ENCODE measurements at places on chromosomes 2 and 18. TPM values are rescaled to one million over a fixed set of nuclear protein-coding genes. Genes with fewer than 3 reads are reported as not detected.

DNA sequence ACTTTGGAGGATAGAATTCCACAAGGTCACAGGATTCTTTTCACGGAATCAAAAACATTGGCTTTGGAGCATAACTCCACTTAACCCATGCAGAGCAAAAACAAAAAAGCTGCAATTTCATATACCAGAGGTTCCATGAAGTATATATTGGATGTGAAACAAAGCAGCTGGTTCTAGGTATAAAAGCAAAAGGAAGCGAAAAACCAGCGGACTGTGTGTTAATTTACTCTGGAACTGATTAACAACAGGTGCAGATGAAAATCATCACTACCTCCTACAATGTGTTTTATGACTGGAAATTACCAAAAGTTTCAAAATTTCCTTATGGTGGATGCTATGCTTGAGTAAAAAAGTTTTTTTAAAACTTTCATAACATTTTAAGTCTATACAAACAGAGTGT, 54.4 kb upstream of the LINC00305 start:
- DNase-seq = no peak

DNA sequence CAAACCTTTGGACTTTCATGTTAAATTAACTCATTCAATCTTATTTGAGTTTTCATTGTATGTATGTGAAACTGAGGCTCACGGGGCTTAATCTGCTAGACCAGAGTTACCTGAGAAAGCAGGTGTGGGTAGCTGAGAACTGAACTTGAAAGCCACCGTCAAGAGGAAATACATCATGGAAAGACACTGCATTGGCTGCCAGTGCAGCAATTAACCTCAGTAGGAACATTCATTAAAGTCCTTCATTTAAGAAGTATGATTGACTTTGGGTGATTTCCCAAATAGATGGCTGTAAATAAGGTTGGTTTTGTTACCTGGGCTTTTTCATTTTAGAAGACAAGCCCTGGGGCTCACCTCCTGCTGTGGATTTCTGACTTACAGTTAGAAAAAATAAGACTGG, 36.5 kb upstream of the MGAT5 start:
- no peak for DNase-seq

- DNase-seq = no peak
These were observed 27.5 kb upstream of the EPAS1 start for GRCh38 chr2:46269544-46270273.

- no peak for DNase-seq
These were observed 33.3 kb downstream of the THAP4 start for GRCh38 chr2:241603686-241604085.

- no peak for DNase-seq
These were observed 149.7 kb downstream of the LDLRAD4 start for GRCh38 chr18:13368080-13368813.

GRCh38 chr18:32445846-32446245, 24.8 kb downstream of the GAREM1 start:
- DNase-seq = no peak

- DNase-seq = no peak
These were observed at the start of gene TMEM182 for GRCh38 chr2:102761763-102762162. TSS of gene TMEM182 (plus strand) at chr2:102762031. CDS start at chr2:102762218, 187 bp downstream.

GRCh38 chr2:7154656-7155055, 237.4 kb downstream of the RNF144A start:
- DNase-seq = no peak

DNA sequence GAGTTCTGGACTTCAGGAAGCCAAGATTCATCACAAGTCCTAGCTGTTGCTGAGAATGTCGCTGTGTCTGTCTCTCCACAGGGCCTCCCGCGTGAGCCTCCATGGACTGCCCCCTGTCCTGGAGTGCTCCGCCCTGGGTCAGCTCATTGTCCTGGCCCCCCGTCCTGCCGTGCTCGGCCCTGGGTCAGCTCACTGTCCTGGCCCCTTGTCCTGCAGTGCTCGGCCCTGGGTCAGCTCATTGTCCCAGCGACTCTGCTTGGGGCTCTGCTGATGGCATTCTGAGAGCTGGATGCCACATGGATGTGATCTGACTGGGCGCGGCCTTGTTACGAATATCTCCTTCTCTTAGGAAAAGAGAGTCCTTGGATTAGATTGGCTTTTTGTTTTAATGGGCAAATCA, 78.5 kb downstream of the EIPR1 start:
- no peak for DNase-seq

GRCh38 chr2:123720760-123721159, 304.3 kb upstream of the CNTNAP5 start:
- no peak for DNase-seq

DNA sequence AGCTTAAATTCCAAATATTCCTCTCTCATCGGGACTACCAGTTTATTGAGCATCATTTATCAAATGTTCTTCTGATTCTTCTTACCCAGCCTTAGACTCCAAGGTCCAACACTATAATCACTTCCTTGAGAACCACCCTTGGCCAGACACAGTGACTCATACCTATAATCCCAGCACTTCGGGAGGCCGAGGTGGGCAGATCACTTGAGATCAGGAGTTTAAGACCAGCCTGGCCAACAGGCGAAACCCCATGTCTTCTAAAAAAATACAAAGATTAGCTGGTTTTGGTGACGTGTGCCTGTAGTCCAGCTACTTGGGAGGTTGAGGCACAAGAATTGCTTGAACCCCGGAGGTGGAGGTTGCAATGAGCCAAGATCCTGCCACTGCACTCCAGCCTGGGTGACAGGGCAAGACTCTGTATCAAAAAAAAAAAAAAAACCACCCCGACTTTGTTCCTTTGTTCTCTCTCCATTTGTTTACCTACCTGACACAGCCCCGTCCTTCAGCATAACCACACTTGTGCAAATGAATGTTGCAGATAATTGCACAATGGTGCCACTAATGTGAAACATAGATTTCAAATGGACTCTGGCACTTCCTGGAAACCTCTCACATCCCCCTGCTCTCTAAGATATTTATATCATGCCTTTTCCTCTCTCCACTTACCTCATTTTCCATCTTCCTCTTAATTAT, 38.9 kb upstream of the LPIN2 start:
- DNase-seq = no peak

- DNase-seq = no peak
These were observed 11.5 kb downstream of the PPP1R7 start for GRCh38 chr2:241161646-241162281.

DNA sequence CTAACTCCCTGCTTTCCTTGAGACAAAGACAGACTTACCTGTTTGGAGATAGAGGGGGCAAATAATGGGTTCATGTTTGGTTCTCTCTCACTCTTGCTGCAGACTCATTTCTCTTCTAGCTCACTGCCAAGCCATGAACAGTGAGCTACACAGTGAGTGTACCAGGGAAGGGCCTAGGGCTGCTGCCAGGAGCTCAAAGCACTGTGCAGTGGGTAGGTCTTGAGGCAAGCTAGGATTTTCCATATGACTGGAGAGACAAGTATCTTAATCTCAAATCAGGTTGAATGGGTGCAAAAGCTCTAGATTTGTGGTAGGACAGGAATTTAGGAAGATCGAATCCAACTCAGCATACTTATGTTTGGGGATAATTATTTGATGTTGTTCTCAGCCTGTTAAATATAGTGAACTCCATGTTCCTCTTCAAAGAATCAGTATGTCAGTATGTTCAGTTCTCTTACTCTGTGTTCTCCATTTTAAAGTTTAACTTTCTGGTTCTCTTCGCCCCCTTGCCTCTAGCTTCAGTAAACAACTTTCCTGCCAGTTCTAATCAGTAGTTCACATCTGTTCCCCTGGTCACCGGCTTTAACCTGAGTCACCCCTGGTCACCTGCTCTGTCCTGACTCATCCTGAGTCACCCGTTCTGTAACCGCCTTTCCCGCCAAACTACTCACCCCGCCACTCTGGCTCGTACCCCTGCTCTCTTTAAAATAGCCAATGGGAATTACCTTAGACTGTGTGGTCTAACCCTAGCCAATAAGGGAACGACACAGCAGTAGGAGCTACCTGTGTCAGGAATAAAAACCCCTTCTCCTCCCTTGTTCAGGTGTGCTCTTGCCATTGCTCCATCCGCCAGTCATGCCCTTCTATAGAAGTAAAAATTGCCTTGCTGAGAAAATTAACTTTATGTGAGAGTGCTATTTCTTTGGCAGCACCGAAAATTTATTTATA, 21.9 kb downstream of the SLC25A52 start:
- DNase-seq = no peak

DNA sequence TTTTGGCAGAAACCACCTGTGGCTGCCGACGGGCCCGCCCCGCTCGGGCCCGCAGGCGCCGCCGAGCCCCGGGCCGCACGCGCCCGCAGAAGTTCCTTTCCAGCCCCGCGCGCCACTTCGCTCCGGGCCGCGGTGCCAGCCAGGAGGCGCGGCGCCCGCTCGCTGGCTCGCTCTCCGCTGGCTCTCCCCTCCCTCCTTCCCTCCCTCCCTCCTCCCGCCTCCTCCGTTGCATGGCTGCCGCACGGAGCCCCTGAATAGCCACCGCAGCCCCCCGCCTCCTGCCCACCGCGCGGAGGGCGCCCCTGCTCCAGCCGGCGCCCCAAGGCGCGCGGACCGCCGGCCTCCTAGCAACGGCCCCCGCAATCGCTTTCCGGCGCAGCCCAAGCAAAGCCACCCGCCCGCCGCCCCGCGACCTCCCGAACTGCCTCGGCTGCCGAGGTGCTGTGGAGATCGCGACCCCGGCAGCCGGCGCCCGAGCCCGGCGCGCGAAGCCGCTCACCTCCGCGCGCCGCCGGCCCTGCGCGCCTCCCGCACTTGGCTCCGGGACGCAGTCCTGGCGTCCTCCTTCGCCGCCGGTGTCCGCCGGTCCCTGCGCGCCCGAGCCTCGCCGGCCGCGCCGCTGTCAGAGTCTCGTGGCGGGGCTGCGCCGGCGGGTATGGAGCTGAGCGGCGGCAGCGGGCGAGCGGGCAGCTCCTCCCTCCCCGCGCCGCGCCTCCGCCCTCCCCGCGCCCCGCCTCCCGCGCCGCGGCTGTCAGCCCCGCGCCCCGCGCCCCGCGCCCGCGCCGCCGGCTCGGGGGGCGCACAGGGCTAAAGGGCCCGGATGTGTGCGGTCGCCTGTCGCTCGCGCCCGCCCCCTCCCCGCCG, at the start of gene ZBTB7C:
TSS of gene ZBTB7C (minus strand) at position 657 of the 864 bp plus-strand sequence.
- DNase-seq = no peak

DNA sequence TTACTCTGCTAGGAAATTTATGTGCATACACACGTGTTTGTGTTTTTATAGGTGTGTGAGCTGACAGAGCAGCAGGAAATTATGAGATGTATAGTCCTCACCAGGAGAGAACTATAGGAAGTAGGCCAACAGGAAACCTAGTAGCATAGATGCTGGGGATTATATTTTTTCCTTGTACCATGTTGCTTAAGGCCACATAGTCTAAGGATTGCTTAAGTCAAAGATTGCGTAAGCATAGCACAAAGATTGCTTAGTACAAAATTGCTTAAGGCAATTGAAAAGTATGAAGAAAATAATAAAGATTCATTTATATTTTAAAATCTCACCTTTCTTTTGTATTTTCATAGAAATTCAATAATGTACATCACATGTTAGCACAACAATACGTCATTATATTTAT, 18.7 kb upstream of the CCDC102B start:
- no peak for DNase-seq

DNA sequence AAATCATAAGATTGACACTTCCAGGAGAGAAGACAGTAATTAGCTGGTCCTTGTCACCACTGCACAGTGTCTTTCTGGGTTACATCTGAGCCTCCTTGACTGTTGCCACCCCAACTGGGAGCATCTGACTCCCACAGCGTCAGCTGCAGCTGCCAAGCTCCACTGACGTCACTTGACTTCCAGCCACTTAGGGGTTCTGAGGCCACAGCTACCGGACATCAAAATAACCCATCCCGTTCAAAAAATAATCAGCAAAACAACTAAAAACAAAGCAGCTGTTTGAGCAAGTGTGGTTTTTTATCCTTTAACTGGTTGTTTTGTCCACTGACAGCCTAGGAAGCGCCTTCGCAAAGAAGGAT, 206.5 kb upstream of the AGAP1 start:
- DNase-seq = no peak

DNA sequence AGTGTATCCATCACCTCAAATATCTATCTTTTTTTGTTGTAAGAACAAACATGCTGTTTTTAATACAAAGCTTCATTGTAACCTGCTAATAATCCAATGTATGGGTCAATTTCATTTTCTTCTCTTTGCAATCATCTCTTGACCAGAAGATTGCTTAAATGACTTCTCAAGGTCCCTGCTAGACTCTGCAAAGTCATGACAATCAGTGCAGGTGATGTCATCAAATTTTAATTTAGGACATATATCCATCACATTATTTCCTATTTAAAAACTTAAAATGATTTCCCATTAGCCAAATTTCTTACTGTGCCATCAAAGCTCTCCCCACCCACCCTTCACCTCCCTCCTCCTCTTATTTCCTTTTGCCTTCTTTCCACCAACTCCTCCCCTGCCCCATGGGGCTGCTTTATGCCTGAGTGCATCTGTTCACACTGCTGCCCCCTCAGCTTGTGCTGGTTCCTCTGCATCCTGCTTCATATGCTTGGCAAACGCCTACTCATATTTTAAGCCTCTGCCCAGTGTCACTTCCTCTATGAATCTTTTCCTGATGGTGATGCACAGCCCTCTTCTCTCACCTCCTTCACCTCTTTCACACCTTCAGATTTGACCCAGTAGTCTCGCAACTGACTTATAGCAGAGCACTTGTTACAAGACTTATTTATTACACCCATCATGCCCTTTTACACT, 20.3 kb downstream of the PLEK start:
- DNase-seq = no peak

- DNase-seq = no peak
These were observed 55.9 kb upstream of the SLC66A3 start for GRCh38 chr2:11099122-11100065.

DNA sequence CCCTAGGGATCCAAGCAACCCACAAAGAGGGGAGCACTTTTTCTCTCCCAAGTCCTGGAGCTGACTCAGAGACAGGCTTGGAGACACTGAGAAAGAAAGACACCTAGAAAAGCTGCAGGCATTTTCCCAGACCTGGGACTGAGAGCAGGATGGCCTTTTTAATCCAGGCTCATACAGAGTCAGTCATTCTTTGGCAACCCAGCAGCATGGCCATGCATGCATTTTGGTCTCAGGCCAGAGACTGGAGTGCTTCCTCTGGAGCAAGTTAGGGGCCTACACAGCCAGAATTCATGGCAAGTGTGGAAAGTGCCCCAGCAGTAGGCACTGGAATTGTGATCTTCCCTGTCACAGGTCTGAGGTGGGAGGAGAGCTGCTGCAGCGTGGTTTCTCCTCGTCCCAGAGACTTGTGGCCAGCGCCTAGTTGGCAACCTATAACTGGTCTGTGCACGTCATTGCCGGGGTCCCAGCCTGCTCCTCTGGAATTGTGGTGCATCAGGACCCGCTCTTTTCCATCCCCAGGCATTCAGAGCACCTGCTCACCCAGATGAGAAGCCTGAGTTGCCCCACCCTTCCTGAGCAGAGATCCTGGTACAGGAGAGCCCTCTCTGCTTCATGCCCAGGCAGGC, 231.9 kb upstream of the RAB6C start:
- DNase-seq = no peak

GRCh38 chr2:192053921-192054320, 140.8 kb downstream of the TMEFF2 start:
- DNase-seq = no peak

- no peak for DNase-seq
These were observed 31.5 kb downstream of the EPB41L5 start for GRCh38 chr2:120044336-120044735.

Gene DNAJC5G
- total RNA-seq = 0.42 TPM

Gene ALPG
- total RNA-seq = not detected

Gene C2orf74
- 7.2 TPM for total RNA-seq

Gene SP5
- 0.42 TPM for total RNA-seq

Gene ITPRIPL1
- total RNA-seq = 3.3 TPM

Gene KCNK3
- 4.7 TPM for total RNA-seq

Gene HJURP
- 8.9 TPM for total RNA-seq

Gene TACR1
- total RNA-seq = 1.9 TPM

Gene LCT
- not detected for total RNA-seq
